ENCODE measurements at places on chromosomes 16 and 17. TPM values are rescaled to one million over a fixed set of nuclear protein-coding genes. Genes with fewer than 3 reads are reported as not detected.

TNFRSF13B gene
- total RNA-seq: not detected

TEKT3 gene
- total RNA-seq: not detected

NPIPB6 gene
- total RNA-seq: not detected

FGF11 gene
- total RNA-seq: 12.8 TPM

RBFOX1 gene
- 3.1 TPM for total RNA-seq
